ENCODE measurements at places on chromosomes 4 and X.

DNA sequence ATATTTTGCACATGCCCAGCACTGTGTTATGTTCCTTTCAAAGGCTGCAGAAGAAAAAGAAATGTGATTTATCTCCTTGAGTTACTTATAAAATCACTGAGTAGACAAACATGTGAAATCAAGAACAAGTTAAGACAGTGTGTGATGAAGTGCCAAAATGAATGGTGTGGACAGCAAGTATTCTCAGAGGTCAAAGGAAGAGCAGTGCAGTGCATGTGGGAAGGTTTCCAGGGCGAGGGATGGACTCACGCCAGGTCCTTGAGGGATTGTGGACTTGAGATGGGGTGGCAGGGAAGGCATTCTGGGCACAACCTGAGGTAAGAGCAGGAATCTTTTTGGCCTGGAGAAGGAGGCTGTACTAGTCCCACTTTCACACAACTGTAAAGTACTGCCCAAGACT is 115.5 kb downstream of the FNIP2 start:
- DNase-seq: no peak

- peak; percentile 10 for DNase-seq
Observed at GRCh38 chrX:132612821-132613564, 124.2 kb upstream of the MBNL3 start.

DNA sequence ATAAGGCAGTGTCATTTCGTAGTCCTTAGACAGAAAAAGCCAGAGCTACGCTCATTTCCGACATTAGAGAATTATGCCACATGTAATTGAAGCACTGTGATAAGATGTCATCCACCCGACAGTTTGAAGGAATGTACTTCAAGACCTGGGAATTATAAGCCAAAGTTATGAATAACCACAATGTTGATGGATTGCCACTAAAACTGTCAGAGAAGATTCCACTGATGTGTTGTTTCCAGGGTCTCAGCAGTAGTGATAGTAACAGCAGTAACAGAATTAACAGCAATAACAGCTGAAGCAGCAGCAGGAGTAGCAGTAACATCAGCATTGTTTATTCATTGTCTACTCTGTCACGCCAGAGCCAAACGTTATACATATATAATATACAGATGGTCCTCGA is 24.7 kb downstream of the RAB33A start:
- no peak for DNase-seq

DNA sequence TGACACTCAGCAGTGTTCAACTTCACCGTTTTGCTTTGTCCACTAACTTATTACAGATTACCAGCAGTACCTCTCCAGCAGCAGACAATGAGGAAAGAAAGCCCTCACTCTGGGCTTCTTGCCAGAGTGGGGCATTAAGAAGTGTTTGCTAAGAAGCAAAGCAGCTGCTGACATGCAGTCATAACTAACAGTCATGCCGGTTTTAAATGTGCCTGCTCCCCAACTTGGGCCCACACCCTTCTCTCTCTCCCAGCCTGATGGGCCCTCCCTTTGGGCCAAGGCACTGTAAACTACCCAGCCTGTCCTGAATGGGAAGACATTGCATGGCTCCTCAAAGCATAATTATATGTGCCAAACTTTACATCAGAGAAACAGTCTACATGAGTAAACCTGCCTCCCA is 54.6 kb upstream of the HHIP start:
- DNase-seq: no peak

GRCh38 chr4:168028970-168029597 is 63.3 kb upstream of the ANXA10 start:
- no peak for DNase-seq

- DNase-seq: no peak
Observed at GRCh38 chr4:52197306-52197705, 146.2 kb downstream of the SPATA18 start.

DNA sequence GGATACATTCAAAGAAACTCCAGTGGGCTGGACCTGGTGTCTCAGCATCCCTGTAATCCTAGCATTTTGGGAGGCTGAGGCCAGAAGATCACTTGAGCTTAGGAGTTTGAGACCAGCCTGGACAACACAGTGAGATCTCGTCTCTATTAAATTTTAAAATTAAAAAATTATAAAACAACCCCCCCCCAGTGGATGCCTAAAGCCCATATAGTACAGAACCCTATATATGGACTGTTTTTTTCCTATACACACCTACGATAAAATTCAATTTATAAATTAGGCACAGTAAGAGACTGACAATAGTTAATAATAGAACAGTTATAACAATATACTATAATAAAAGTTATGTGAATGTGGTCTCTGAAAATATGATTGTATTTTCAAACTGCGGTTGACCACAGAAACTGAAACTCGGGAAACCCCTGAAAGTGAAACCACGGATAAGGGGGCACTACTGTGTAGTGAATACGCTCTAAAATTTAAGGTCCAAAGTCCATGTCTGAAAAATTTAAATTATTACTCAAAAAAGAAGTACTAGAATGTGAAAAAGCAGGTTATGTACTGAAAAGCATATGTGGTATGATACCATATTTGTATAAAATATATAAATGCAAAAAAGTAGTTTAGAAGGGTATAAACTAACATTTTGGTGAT is 2.0 kb downstream of the SMIM14 start:
- no peak for DNase-seq
